ENCODE measurements at places on chromosomes 6 and 20.

GRCh38 chr20:25690427-25690826 is 6.2 kb downstream of the ZNF337 start:
- no peak for DNase-seq

DNA sequence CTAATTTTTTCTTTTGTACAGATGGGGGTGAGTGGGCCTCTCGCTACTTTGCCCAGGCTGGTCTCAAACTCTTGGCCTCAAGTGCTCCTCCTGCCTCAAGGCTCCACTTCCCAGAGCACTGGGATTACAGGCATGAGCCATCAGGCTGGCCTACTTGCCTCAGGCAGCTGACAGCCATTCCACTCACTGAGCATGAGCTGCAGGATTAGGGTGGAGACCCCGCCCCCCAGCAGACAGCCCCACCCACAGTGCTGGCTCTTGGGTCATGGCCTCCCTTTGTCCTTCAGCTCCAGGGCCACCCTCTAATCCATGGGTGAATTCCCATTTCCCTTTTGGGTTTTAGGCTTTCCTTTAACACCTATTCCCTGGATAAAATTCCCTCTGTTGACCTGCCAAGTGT is 82.1 kb downstream of the BFSP1 start:
- DNase-seq: no peak

DNA sequence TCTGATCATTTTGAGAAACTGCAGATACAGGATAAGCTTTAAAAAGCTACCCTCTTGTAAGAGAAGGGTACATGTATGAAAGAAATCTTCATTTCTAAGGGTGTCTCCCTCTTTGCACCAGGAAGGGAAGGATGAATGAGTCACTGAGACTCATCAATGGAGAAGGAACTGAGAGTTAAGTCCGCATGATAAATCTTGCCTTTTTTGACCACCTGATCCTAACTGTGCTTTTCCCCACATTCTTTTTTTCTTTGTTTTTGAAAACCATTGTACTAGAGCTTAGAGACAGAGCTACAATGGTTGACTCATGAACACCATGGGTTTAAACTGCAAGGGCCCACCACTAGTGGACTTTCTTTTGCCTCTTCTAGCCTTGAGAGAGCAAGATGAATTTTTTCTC is 353.0 kb upstream of the RGS17 start:
- DNase-seq: no peak

- no peak for DNase-seq
These were observed 134.5 kb downstream of the RPS12 start for GRCh38 chr6:132948889-132949288.

GRCh38 chr6:2871102-2871501 is 29.4 kb upstream of the SERPINB1 start:
- DNase-seq: no peak

DNA sequence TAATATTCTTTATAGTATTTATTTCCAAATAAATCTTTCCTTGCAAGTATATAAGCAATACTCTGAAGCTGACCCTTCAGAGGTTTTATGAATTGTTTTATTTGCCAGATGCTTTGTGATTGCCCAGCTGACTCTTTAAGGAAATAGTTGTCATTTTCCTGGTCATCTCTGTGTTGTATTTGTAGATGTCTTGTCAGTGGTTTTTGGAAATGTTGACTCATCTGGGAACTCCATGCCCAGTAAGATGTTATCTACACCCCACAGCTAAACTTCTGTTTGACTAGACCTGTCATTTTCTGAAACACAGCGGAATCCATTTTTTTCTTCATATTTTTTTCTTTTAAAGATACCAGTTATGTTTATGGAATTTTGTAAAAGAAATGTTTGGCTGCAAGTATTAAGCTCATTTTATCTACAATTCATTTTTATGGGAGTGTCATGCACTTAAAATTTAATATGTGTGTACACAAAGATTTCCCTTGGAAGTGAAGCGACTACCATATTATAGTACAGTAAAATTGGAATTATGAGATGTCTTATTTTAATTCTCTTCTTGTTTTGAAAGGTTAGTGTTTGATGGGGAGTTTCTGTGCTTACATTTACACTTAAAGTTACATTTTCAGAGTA is 491.0 kb downstream of the NKAIN2 start:
- DNase-seq: no peak

- DNase-seq: peak; percentile 14
These were observed 70.3 kb upstream of the RALGAPA2 start for GRCh38 chr20:20782755-20783154.

- DNase-seq: peak; percentile 76
These were observed 64.6 kb upstream of the TXNDC5 start for GRCh38 chr6:7974938-7975763.

GRCh38 chr20:36175475-36175995 is 21.0 kb downstream of the EPB41L1 start:
- no peak for DNase-seq

- no peak for DNase-seq
These were observed 52.1 kb downstream of the CBLN4 start for GRCh38 chr20:55953201-55953600.

GRCh38 chr6:15490242-15491100 is 172.4 kb downstream of the DTNBP1 start:
- no peak for DNase-seq

DNA sequence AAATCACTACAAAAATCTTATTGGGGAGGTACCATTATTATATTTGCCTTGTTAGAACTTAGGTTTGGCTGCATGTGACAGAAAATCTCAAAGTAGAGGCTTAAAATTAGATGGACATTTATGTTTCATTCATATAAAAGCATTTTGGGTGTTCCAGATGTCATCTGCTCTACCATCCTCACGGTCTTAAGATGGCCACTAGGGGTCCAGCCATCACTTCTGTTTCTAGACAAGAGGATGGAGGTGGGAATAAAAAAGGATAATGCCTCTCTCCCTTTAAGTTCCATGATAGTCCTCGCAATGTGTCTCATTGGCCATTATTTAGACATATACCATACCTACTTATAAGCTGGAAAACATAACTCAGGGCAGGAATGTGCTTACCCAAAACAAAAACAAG is 929.5 kb downstream of the KIF16B start:
- peak; percentile 21 for DNase-seq

GRCh38 chr20:59743308-59743707 is 139.0 kb downstream of the PHACTR3 start:
- no peak for DNase-seq

DNA sequence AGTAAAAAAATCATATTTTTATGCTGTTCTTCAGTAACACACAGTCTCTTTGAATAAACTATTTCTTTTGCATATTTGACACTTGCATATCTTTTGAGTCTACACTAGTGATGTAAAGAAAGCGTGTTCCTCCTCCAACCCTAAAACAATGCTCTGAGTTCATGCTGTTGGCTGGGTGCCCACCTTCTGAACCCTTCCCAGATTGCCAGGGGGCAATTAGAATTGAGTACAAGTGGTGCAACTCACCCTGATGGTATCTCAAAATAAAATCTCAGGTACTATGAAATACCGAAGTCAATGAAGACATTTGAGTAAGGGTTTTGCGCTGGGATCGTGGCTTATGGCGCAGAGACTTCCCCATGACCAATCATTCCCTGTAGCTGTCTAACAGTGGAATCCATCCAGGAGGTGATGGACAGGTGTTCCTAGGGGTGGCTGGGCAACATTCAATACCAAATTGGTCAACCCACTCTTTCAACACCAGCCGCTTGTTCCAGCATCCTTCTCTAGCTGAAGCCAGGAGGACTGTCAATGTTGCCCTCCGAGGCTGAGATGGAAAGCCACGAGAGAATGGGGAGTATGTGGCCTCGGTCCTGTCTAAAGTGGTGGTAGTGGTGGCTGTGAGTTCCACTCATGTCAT is 94.4 kb upstream of the ZNFX1 start:
- DNase-seq: no peak

GRCh38 chr20:50388733-50389437 is 121.3 kb upstream of the PTPN1 start:
- no peak for DNase-seq

Data from NB4 (cell line).